Dermis blood vessel endothelial cell (primary cell): ENCODE measurements at places on chromosomes 5 and 9.

DNA sequence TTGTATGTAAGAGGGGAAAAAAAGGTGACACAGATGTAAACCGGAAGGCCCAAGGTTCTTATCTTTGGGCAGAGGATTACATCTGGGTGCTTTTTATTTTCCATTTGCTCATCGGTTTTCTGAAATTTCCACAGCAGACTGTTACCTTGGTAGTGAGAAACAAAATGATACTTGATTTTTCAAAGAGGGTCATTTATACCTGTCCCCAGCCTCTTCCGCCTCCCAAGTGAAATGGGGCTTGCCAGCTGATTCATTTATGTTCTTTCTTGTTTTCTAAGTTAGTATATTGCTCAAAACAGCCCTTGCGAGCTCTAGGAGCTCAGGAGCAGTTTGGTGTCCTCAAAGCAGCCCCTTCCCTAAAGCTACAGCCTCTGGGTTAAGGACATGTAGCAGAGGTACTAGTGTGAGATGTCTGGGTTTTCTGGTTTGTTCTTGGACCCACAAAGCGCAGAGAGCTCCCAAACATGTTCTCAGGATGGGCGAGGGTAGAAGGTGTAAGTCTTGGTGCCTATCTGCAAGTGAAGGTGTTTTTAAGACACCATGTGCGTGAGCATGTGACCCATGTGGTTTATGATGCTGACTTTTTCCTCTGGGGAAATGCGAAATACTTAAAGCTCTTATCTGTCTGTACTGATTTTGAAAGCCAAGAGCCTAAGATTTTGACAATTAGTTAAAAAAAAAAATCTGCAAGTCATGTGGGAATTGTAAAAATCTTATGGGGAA is 38.3 kb downstream of the DAPK1 start:
- no peak for DNase-seq

DNA sequence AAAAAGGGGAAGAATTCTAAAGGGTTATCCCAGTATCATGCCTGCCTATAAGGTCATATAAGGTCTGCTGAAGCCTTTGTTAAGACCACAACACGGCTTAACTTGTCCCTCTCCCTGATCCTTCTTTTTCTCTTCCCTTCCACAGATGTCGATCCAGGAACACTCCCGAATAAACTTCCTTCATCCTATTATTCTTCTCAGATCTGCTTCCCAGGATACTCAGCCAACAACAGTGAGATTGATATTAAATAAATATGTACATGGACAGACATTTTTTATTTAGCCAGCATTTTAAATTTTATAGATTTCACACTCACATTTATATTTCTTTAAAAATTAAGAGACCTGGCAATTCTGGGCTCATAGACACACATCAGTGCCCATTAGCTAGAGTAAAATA is 44.1 kb downstream of the DPYSL3 start:
- DNase-seq, result no peak

DNA sequence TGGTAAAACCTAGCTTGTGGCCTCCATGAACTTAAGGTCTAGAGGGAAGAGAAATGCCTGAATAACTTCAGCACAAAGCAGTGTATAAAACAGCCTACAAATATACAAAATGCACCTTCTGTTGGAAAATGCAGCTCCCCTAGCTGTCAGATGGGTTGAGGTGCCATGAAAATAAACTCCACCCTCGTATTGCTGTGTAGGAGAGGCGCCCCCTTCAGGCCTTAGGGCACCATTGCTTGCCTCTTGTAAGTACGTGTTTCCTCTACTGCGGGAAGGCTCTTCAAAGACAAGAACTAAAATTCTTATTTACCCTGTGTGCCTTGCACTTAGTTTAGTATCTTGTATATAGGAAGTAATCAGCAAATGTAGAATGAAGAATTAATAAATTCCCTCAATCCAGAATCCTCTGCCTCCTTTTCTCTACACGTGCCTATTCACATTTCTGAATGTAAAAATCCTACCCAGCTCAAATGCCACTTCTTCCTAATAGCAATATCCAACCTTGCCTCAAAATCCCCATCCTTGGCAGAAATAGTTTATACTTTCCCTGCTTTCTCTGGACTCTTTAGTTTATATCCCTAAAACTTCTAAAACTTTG is 393.7 kb upstream of the PDE4D start:
- DNase-seq, result peak; percentile 79

GRCh38 chr5:56105511-56106291 is 110.9 kb upstream of the IL6ST start:
- no peak for DNase-seq

DNA sequence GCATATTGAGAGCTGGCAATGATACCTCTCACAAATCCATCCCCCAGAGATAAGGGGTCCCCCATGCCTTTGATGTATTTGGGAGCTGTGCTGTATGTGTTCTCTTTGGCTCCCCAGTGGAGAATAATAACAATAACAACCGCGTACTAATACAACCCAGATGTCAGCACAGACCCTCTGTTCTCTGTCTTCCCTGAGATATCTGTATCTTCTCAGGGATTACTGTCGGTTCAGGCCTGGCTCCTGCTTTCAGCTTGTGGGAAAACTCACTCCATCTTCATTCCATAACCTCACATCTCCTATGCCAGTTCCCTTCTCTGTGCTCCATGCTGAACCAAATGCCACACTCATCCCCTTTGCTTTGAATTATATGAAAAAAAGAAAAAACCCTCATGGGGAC is 76.2 kb downstream of the TMC1 start:
- DNase-seq, result no peak

GRCh38 chr5:170630711-170631141 is 126.9 kb downstream of the KCNIP1 start:
- DNase-seq, result peak; percentile 45

DNA sequence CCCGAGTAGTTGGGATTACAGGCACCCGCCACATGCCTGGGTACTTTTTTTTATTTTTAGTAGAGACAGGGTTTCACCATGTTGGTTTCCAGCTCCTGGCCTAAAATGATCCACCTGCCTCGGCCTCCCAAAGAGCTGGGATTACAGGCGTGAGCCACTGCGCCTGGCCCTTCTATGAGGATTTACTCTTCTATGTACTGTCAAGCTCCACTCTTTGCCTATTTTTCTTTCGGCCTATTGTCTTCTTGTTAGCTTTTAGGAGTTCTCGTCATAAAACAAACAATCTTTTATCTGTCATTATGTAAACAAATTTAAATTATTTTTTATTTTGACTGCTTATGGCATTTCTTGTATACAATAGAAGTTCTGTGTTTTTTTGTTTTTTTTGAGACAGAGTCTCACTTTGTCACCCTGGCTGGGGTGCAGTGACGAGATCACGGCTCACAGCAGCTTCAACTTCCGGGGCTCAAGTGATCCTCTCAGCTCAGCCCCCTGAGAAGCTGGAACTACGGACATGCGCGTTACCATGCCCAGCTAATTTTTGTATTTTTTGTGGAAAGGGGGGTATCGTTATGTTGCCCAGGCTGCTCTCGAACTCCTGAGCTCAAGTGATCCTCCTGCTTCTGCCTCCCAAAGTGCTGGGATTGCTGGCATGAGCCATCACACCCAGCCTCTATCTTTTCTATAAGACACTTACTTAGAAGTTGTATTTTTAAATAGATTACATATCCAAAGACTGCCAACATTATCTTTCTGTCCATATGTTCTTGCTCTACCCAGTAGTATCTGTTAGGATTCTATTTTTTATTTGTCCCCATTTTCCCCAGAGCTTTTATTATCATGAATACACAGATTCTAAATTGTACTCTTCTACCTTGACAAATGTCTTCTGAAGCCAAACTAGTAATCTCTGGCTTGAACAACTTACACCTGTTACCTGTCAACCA is 29.2 kb downstream of the CSNK1A1 start:
- DNase-seq, result no peak

DNA sequence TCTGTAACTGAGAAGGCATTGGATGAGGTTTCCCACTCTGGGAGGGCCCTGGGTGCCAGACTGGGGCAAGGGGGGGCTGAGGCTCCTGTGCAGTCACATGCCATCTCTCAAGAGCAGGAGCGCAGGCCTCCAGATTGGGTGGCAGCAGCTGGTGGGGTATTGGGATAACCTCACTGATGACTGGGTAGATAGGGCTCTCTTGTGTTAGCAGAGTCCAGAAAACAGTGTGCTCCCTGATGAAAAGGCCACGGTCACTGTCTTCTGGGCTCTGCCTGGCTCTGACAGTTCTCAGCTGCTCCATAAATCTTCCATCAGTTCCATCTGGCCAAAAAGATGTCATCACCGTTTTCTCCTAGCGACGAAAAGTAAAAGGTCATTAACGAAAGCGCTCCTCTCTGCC is 21.8 kb upstream of the NKX2-5 start:
- no peak for DNase-seq

- no peak for DNase-seq
These were observed 19.8 kb upstream of the NRARP start for GRCh38 chr9:137321726-137322361.

DNA sequence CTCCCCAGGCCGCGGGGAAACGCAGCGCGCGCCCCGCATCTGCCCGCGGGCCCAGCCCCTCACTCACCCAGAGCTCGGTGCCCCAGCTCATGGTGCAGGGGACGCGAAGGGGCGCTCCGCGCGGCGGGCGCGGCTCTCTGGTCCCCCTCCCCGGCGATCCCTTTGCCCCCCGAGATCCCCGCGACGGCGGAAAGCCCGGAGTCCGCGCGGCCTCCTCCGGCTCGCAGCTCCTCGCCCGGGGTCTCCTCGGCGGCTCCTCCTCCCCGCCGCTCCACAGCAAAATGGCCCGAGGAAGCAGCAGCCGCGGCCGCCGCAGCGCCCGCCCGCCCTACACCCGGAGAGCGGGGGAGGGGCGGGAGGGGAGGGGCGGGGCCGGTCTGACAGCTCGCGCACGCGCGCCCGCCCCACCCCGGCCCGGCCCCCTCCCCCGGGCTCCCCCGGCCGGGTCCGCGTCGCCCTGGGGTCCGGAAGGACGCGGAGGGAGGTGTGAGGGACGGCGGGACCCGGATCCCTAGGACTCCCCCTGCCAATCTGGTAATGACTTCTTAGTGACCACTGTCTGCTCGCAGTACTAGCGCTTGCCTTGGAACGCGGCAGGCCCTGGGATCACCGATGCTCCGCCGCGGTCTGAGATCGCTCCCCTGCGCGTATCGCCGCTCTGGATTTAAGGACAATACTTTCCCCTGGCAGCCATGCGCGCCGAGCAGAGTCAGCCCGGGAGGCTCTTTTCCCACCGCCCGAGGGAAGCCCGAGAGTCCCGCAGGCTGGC is at the start of gene FNBP1:
Gene FNBP1, minus strand, starts transcription at position 305 of the 769 bp plus-strand sequence. Its CDS starts 214 bp downstream, at position 91.
- DNase-seq, result peak; percentile 80

DNA sequence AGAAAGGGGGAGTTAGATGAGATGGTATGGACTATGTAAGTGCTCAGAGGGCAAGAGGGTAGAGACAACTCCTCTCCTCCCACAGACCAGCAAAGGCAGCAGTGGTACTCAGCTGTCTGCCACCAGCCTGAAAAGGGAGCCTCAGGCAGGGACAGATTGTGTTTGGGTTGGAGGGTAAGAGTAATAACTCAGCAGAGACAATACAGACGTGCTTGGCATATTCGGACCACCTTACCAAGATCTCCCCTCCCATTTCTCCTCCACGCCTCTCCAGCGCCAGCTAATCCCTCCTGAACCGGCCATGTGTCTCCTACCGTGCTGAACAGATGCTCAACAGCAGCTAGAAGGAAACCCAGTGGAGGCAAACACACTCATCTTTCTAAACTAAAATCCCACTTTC is 180.8 kb downstream of the ASTN2 start:
- no peak for DNase-seq

DNA sequence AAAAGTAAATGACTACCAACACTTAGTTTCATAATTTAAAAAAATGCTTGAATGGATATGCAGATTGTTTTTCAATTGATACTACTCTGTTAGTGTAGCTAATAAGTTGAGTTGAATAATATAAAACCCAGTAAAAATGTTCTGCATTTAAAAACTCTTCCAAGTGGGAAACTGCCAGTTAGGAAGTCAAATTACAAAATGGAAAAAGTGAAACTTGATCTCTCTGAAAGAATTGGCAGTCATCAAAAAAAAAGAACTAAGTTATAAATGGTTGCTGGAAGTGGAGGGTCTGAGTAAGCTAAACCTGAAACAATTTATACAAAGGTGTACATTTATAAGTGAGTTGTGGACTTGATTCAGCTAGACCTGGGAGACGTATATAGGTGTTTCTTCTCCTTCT is 52.4 kb downstream of the VCAN start:
- DNase-seq, result no peak

DNA sequence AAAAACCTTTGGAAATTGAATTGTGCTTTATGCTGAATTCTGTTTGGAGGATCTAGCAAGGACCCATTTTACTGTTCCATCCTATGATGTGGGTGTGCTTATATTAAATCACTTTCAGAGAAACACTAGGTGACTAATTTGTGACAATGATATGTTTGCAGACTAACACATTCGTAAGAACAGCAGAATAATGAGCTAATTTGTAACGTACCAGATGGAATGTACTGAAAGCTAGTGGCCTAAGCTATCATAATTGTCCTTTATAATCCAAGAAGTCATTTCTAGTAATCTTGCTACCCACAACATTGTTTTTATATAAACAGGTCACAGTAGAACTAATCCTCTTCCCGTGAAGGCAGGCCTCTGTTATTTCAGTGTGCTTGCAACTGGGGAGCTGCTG is 292.5 kb downstream of the PDE4D start:
- no peak for DNase-seq

DNA sequence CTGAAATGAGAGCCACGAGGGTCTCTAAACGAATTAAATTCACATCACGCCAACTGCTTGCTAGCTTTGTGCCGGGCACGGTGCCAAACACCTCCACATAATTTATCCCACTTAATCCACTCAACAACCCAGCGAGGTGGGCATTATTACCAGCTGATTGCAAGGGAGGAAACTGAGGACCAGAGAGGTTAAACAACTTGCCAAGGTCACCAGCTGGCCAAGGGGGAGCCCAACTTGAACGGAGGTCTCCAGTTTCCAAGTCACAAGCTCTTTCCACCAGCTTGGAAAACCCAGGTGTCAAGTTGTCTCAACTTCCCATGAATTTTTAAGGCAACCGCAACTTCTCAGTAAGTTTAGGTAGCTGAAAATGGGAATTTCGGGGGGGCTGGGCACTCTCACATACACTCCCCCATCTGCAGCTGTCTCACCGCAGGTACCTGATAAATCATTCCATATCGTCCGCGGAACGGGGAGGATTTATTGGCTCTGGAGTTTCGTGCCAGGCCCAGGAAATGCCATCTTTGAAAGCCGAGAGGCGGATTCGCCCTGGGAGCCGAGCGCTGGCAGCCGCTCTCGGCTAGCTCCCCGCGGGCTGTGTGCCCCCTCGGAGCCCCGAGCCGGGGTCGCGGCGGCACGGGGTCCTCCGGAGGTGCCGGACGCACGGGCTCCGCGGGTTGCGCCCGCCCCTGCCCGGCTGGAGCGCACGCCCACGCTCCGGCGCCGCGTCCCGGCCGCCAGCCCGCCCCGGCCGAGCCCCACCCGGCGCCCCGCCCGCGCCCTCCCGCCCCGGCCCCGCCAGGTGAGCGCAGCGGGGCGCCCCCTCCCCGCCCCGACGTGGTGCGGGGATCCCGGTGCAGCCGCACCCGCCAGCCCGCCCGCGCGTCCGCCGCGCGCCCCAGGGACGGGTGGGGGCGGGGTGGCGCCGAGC is 617 bp downstream of the PTPN3 start:
- no peak for DNase-seq

DNA sequence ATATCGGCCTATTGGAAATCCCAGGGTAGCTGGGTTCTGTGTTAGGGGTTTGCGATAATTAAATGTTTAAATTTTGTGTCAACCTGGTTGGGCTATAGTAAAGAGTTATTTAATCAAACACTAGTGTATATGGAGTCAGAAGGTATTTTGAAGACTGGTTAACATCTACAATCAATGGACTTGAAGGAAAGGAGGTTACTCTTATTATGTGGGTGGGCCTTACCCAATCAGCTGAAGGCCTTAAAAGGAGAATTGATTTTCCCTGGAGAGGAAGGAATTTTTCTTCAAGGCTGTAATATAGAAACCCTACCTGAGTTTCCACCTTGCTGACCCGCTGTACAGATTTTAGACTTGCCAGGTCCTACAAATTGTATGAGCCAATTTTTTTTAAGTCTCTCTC is 411.4 kb downstream of the IRX1 start:
- DNase-seq, result no peak
